ENCODE measurements at places on chromosomes 11 and 22. TPM values are rescaled to one million over a fixed set of nuclear protein-coding genes. Genes with fewer than 3 reads are reported as not detected.

DRD2 gene
- total RNA-seq, result not detected

C1QTNF4 gene
- not detected for total RNA-seq

ARHGEF17 gene
- total RNA-seq, result 1.5 TPM

MRGPRX4 gene
- total RNA-seq, result 0.29 TPM

MMP11 gene
- 1.1 TPM for total RNA-seq

HEPHL1 gene
- total RNA-seq, result not detected

EMID1 gene
- 3.7 TPM for total RNA-seq

JHY gene
- 3.3 TPM for total RNA-seq

RAG1 gene
- 0.61 TPM for total RNA-seq

RGL4 gene
- total RNA-seq, result not detected

ANKK1 gene
- total RNA-seq, result not detected

FGF3 gene
- total RNA-seq, result not detected

TPBGL gene
- total RNA-seq, result 2.7 TPM

- no peak for DNase-seq
These were observed 208.5 kb upstream of the MTMR2 start for GRCh38 chr11:96132437-96132836.

GRCh38 chr22:50057278-50058060 is 629 bp downstream of the TTLL8 start:
- no peak for DNase-seq

DNA sequence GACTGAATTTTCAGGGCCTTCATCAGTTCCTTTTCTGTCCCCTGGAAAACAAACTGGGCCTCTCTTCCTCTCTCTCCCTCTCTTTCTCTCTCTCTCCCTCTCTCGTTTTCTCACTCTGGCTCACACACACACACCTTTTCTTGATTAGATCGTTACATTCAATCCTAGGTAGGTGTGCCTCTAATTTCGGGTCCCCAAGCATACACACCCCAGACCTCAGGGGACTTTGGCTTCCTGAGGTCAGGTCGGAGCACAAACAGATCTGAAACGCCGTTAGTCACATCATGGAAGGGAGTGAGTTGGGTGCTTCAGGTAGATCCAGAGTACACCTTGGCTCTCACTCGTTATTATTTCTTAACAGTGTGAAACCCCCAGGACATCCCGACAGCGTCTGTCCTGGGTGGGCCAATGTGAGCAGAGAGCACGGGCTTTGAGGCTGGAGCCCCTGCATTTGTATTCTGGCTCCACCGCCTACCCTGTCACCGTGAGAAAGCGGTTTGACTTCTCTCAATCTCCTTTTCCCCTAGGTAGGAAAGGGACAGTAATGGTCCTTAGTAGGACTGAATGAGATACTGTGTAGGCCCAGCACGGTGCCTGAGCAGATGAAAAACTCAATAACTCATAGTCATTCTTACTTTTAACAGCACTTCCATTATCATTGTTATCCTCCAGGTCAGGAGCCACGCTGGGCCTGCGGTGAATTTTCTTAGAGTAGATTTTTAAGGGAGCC is 37.3 kb upstream of the POU2AF1 start:
- no peak for DNase-seq

GRCh38 chr22:42208362-42208761 is 62.1 kb downstream of the TCF20 start:
- DNase-seq, result no peak

DNA sequence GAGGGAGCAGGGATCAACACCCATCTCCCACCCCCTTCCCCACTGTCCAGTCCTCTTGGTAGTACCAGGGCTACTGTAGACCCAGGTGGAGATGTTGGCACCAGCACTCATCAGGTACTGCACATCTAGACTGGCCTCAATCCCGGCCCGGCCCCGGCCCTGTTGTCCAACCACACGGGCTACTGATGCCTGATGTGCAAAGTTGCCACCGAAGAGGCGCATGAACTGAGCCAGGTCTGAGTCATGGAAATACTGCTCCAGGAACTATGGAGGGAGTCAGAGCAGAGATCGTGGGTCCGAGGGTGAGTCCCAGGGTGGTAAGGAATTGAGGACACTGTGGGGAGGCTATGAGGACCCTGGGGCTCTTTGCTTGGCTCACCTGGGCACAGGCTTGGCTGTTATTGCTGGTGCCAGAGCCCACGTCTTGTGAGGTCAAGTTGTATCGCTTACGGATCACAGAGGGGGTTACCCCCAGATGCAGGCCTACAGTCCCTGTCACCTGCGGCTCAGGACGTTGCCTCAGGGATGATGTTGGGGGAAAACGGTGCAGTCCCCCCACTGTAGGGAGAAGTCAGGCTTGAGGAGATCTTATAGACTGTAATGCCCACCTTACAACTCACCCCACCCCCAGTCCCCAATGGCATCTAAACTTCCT is 2.5 kb downstream of the TPP1 start:
- no peak for DNase-seq

DNA sequence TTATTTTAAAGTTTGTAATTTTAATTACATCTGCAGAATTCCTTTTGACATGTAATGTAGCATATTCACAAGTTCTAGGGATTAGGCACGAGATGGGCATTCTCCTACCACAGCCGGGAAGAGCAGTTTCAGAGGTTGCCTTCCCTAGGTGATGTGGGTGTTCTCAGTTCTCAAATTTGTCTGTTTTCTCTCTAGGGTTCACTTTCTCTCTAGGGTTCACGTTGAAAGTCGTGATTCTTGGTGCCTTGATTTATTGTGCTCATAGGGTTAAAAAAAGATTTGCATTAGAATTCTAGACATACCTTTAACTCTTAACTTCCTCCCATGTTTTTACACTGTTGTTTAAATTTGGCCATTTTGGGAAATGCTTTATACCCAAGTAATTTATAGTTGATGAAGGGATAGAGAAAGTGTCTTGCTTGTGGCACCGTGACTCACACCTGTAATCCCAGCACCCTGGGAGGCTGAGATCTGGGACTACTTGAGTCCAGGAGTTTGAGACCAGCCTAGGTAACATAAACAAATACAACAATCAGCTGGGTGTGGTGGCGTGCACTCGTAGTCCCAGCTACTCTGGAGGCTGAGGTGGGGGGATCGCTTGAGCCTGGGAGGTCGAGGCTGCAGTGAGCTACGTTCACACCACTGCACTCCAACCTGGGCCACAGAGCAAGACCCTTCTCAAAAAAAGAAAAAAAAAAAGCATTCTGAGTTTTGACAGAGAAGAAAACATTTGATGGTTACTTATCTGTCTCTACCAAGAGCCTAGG is 3.6 kb downstream of the MED15 start:
- no peak for DNase-seq

DNA sequence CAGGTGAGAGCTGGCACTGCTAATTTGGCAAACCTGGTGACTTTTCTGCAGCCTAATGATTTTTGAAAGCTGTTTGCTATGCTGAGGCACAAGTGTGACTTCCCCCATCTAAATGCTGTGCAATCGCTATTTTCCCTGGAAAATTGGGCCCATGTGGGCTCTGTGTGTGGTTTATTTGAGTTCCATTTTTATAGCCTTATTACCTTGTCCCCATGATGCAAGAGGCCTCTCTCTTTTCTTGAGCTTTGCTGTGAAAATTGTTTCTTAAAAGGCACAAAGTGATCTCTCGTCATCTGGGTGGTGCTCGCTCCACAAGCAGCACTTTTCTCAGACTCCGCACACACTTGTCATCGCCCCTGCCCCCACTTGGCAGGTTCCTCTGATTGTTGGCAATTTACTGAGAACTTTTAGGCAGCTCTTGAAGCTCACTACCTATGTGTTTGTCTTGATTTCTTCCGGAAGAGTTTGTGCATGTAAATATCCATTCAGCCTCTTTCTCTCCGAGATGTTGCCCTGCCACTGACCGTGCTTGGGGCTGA is 24.9 kb downstream of the BMAL1 start:
- DNase-seq, result no peak

- no peak for DNase-seq
These were observed 80.4 kb downstream of the SPON1 start for GRCh38 chr11:14042686-14043465.

- DNase-seq, result no peak
These were observed 318.3 kb downstream of the SHANK2 start for GRCh38 chr11:70933981-70934583.

DNA sequence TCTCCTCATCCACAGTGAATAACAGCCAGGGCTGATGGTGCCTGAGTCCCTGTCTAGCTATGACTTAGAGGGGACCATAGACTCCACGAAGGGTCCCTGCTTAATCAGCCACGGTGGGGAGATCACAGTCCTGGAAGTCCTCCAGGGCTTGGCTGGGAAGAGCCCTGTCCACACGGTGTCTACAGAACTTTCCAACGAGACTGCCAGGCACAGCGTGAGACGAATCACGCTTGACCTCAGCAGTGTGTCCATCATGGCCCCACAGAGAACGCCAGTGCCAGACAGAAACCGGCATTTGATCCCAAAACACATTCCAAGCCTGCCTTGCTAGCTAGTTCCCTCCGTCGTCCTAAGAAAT is 143.4 kb downstream of the CRYBB2 start:
- DNase-seq, result no peak

GRCh38 chr11:59025097-59025496 is 61.0 kb upstream of the GLYATL1B start:
- DNase-seq, result no peak

DNA sequence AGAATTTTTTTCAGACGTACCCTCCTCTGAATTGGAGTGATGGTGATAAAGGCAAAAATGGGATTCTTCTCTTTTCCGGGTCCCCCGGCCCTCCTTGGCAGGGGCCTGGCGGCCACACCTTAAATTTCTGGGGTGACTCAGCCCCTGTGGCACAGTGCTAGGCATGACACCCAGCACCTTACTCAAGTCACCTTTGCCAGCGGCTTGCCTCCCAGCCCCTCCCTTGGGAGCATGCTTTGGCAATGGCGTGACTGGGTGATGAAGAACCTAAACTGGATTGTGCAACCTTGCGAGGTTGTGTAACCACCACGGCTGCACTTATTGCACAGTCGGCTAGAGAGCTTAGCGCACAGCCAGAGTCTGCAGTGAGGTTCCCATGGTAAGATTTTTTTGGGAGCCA is 16.2 kb upstream of the LDLRAD3 start:
- DNase-seq, result no peak

- no peak for DNase-seq
These were observed 6.1 kb downstream of the SMIM45 start for GRCh38 chr22:41957941-41958556.

DNA sequence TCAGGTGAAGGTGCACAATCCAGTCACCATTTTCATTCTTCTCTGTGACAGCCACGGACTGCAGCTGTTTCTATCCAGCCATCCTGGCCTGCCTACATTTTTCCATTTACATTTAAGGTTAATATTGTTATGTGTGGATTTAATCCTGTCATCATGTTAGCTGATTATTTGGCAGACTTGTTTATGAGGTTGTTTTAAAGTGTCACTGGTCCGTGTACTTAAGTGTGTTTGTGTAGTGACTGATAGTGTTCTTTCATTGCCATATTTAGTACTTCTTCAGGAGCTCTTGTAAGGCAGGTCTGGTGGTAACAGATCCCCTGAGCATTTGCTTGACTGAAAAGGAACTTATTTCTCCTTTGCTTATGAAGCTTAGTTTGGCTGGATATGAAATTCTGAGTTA is 364.2 kb downstream of the JRKL start:
- DNase-seq, result no peak

GRCh38 chr11:123261345-123262106 is 66.5 kb upstream of the CLMP start:
- DNase-seq, result peak; percentile 80

- DNase-seq, result no peak
These were observed 1.7 kb upstream of the MRTFA start for GRCh38 chr22:40638261-40638660.

DNA sequence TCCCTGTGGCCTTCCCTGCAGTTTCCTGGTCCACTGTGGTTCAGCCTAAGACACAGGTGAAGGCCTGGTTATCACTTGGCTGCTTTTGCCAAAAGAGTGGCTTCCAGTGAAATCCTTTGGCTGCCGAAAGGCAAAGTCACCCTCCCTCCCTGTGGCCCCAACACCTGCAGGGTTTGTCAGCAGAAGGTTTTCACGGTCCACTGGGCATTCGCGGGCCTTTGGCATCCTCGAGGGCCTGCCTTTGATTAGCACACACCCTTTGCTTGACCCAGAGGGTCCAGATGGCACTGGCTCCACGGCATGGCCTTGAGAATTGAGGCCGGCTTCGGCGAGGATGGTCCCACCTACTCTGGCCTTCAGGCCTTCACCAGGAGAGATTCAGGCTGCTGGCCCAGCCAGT is 35.3 kb downstream of the RTN4R start:
- DNase-seq, result no peak

DNA sequence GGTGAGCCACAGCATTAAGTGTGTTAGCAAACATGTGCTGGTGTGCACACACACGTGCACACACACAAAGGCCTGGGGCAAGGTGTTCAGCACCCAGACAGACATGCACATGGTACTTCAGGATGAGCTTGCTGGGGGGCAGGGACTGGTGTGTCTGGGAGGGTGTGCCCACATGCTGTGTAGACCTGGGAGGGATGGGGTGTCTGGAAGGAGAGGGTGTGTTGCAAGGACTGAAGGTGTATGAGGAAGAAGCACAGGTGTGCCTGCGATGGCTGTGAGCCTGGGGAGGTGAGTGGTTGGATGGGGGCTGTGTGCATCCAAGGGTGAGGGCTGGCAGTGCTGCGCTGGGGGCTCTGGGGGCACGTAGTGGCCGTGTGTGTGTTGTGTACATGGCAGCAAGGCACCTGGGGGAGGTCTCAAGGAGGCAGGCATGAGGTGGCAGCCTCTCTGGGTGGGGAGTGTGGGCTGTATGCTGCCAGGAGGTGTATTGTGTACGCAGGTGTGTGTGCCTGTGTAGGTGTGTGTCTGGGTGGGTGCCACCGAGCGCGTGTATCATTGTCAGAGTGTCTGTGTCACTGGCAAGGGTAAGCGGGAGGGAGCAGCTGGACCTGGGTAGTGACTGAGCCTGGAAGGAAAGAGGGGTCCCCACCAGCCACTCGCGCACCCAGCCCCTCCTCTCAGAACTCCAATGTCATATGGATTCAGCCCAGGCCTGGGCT is 2.2 kb downstream of the NRXN2 start:
- no peak for DNase-seq

DNA sequence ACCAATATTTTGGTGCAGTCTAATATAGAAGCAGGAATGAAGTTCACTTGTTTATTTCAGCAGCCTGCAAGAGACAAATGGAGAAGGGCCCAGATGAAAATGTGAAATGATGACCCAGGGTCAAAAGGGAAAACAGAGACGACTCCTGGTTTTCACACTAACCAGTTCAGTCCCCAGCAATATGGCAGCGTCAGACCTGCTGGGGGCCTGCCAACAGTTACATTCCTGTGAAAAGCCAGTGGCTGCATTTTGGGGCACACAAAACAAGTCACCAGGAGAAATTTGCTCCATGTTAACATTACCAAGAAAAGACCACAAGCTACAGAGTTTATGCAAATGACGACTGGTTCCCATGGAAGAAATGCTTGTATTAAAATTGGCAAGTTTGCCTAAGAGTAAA is 80.2 kb downstream of the CCDC34 start:
- DNase-seq, result no peak

DNA sequence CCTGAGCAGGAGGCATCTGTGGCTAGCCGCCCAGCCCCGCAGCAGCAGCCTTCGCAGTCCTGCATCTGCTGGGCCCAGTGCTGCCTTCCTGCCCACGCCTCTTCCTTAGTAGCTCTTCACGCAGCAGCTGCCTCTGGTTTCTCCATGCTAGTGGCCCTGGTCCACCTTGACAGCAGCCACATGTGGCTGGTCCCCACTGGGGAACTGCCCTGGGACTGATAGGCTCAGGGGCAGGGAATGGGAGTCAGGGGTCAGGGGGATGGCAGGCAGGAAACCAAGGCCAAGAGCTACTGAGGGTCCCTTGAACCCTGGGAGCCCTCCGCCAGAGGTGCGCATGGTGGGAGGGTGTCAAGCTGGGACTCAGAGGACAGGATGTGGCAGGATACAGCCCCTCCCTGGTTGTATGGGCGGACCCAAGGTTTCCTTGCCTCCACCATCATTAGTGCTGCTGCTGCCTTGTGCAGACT is 99.4 kb upstream of the PITPNB start:
- DNase-seq, result no peak
